ENCODE measurements at places on chromosomes 6 and 20. TPM values are rescaled to one million over a fixed set of nuclear protein-coding genes. Genes with fewer than 3 reads are reported as not detected.

PGK2 gene
- total RNA-seq: not detected

CST2 gene
- total RNA-seq: not detected

WFDC6 gene
- not detected for total RNA-seq

SNAP91 gene
- 0.66 TPM for total RNA-seq

OR12D1 gene
- not detected for total RNA-seq

IL17A gene
- not detected for total RNA-seq

COL20A1 gene
- total RNA-seq: not detected

- no peak for DNase-seq
Observed at GRCh38 chr20:46898423-46898822, 3.8 kb downstream of the EYA2 start.

- DNase-seq: no peak
Observed at GRCh38 chr6:81743649-81744048, 8.8 kb downstream of the TENT5A start.

- no peak for DNase-seq
Observed at GRCh38 chr6:15073883-15074465, 171.9 kb upstream of the JARID2 start.

DNA sequence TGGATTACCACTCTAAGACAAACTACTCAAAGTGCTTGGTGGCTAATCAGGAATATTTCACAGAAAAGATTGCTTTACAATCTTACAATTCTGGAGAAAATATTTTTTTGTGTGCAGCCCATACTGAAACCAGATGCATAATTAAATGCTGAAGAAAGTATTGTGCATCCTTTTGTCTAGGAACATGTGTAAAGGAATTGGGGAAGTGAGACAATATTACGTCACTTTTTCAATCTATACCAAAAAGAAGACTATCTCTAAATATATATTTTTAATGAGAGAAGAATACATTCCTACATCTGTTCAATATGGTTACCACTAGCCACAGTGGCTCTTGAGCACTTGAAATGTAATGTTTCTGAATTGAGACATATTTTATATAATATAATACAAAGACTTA is 992.5 kb upstream of the ADGRB3 start:
- no peak for DNase-seq

DNA sequence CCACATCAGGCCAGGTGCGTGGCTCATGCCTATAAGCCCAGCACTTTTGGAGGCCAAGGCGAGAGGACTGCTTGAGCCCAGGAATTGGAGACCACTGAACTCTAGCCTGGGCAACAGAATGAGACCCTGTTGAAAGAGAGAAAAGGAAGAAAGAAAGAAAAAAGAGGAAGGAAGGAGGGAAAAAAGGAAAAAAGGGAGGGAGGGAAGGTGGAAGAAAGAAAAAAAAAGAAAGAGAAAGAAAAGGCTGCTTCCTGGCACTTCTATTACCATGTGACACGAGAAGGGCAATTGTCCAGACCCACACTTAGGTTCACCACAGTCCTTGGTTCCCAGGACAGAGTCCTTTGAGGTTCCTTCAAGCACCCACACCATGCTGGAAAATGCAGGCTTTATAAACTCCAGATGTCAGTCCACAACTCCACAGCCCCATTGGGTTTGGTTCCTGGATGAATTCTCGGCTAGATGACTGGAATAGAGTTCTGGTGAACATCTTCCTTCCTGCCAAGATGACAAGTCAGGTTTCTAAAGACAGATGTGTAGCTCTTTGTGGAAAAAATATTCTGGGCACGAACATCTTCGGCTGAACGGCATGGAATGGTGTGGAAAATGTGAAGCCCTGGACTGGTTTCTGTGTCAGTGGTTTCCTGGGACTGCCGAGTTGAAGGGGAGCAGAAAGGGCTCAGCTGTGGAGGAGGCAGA is 32.5 kb downstream of the NT5E start:
- no peak for DNase-seq

DNA sequence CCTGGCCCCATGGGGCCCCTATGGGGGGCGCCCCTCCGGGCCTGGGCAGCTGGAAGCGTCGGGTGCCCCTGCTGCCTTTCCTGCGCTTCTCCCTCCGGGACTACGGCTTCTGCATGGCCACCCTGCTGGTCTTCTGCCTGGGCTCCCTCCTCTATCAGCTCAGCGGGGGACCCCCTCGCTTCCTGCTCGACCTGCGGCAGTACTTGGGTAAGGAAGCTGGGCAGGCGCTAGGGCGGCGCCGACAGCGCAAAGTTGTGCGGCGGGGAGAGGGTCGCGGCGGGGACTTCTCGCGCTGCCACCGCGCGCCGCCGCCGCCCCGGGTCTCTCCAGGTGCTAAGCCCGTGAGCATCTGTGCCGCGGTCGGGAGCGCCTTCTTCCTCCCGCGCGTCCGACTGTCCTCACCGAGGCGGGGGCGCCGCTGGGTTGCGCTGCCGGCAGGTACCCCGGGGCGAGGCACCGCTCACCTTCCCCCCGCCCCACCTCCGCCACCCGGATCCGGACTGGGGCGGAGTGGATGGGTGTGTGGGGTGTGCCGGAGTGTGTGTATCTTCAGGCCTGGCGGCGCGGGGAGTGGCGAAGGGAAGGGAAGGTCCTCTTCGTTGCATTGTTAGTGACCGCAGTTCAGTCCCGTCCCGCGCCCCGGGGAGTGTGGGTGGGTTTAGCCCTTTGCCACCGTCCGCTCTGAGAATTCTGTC is 788 bp downstream of the UST start:
- DNase-seq: peak; percentile 55

- peak; percentile 60 for DNase-seq
Observed at GRCh38 chr20:35269055-35269781, 8.7 kb downstream of the MMP24OS start.

GRCh38 chr20:38631155-38632022 is 29.8 kb downstream of the ARHGAP40 start:
- DNase-seq: no peak

DNA sequence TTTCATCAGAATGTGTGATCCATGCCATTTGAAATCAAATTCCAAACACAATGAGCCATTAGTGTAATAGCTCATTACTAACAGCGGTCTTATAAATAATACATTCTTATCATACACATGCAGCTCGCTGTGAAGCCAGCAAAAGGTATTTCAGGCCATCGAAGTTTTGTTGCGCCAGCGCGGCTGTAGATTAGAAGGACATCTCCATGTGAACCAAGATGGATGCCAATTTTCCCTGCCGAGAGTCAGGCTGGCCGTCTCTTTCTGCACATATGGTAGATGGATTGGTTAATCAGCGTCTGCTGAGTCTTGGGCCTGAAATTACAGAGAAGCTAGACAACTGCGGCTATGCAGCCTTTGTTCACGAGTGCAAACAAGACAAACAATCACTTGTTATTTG is 44.1 kb downstream of the CFAP61 start:
- DNase-seq: no peak
